ENCODE measurements at places on chromosomes 6 and 20.
A peak's percentile ranks its signal among the peaks of the same experiment; 100 is the strongest.

- DNase-seq, result peak; percentile 71
Measured at GRCh38 chr6:148530394-148530953, 187.8 kb downstream of the SASH1 start.

DNA sequence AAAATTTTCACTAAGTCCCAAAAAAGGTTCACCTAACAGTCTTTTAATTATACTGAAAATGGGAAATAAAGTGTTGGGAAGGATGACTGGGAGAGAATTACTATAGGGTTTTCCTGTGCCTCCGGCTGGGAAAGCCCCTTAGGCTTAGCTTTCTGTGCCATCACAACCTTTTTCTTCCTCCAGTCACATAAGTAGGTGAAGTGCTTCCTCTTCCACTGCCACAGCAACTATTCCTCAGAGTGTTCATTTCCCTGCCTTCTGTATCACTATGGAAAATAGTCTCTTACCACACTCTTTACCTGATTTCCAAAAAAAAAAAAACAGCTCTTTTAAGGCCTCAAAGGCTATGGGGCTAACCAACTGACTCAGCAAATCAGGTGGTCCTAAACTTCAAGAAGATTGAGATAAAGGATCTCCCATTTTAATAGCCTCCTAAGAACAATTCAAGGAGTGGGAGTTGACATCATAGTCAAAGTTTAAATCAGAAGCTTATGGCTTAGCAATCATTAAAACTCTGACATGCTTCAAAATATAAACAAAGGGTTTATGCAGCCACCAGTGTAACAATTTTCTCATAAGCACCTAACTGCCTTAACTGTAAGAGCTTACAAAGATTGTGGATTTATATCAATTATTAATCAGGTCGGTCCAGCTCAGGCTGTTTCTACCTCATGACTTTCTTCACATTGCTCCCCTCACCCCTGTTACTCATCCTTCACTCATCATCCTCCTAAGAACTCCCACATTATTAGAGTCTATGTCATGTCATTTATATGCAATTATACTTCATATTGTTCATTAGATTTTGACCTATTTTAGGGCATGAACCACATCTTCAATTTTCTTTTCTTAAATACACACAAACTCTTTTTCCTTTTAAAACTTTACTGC is 95.3 kb downstream of the RNGTT start:
- DNase-seq, result peak; percentile 21

DNA sequence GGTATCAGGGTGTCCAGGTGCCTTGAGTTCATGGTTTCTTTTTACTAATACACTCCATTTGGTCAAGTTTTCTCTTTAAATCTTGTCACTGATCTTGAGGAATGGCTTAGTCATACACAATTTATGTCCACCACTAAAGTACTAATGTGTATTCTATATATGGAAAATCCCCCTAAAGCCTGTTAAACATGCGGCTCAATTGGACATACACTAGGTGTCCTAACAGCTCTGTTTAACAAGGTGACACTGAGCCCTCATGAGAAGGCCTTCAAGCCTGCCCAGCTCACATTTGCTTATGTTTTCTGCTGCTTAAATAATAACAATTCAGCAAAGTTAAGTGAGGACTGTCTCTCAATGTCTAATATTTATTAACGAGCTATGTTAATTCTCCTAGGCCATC is 31.5 kb downstream of the PDE7B start:
- peak; percentile 59 for DNase-seq

DNA sequence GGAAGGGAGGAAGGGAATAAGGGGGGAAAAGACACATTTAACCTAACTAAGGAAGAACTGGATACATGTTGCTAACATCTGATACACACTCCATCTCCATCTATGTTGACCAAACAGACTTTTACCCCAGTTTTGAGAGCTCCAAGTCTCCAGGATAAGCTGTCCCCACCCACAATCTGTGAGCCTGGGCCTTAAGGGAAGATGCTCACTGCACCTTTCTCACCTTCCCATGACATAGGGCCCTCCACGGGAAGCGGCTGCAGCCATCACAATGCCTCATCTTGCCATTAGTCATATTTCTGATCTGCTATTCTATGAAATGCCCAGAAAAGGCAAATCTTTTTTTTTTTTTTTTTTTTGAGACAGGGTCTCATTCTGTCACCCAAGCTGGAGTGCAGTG is 126.6 kb upstream of the SALL4 start:
- DNase-seq, result no peak

GRCh38 chr20:18287546-18287914 is 797 bp upstream of the ZNF133 start:
- no peak for DNase-seq

GRCh38 chr20:58058421-58059259 is 169.8 kb downstream of the ANKRD60 start:
- no peak for DNase-seq

DNA sequence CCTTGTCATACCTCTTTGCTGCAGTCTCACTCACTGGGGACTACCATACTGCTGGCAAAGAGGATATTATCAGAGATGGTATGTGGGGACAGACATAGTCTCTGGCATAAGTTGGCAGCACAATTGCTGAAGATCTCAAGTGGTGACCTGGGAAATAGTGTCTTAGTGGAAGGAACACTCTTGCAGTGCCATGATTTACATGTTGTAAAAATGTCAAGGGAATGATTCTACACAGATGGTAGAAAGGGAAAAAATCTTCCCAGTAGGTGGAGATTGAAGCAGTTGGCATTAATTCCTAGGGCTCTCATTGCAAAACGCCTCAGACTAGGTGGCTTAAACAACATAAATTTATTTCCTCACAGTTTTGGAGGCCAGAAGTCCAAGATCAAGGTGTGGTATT is 662.2 kb downstream of the DHX35 start:
- no peak for DNase-seq

DNA sequence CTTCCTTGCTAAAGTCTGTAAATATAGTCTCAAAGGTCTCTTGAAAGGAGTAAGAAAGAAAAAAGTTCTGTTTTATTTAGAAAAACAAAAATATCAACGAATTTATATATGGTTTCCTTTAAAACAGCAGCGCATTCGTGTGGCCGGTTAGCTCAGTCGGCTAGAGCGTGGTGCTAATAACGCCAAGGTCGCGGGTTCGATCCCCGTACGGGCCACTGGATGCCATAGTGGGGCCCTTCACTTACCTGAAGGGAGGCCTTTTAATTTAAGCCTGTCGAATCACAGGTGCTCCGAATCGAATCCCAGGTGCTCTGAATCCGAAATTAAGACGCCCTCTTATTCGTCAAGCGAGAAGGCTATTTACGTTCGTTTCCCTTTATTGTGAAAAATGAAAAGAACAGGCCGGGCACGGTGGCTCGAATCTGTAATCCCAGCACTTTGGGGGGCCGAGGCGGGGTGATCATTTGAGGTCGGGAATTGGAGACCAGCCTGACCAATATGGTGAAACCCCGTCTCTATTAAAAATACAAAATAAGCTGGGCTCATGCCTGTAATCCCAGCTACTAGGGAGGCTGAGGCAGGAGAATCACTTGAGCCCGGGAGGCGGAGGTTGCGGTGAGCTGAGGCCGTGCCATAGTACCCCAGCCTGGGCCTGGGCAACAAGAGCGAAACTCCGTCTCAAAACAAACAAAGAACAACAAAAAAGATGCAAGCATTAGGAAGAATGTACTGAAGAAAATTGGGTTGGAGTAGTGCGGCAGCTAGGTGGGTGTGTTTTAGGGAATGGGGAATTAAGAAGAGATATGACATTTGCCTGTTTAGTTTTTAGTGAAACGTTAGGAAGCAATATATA is 195.8 kb upstream of the ZNF184 start:
- peak; percentile 67 for DNase-seq

DNA sequence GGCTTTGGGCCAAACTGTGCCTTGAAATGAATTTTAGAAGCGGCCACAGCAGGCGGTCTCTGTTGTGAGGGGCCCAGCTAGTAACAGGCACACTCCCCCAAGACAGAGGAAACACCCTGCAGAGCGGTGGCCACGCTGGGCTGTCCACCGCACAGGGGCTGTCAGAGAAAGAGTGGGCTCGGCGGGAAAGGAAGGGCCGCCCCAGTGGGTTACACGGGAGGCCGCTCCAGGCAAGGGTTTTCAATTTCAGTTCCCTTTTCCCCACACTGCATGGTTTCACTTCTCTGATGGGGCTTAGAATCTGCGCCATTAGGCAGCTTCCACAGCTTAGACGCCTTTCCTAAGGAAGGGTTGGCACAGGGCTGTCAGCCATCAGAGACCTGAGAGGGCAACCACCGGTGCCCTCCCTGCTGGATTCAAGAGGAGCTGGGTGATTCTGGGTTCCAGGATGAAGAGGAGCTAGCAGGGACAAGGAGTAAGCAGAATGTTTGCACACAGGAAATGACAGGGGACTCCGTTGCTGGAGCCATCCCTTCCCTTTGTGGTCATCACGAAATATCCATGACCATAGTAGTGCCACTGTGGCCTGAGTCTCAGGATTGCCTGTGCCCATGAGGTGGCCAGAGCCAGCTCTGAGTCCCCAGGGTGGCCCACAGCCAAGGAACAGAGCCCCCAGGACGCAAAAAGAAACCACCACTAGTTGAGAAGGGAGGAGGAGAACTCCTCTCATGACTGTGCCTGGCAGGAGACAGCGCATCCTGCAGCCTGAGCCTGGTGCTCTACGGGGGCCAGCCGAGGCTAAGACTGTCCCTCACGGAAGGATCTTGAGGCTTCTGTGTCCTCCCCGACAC is 282.7 kb downstream of the NRN1 start:
- DNase-seq, result peak; percentile 10

- no peak for DNase-seq
Measured at GRCh38 chr6:106540907-106541306, 88.4 kb downstream of the RTN4IP1 start.

GRCh38 chr6:142891454-142891853 is 53.5 kb downstream of the HIVEP2 start:
- DNase-seq, result no peak

DNA sequence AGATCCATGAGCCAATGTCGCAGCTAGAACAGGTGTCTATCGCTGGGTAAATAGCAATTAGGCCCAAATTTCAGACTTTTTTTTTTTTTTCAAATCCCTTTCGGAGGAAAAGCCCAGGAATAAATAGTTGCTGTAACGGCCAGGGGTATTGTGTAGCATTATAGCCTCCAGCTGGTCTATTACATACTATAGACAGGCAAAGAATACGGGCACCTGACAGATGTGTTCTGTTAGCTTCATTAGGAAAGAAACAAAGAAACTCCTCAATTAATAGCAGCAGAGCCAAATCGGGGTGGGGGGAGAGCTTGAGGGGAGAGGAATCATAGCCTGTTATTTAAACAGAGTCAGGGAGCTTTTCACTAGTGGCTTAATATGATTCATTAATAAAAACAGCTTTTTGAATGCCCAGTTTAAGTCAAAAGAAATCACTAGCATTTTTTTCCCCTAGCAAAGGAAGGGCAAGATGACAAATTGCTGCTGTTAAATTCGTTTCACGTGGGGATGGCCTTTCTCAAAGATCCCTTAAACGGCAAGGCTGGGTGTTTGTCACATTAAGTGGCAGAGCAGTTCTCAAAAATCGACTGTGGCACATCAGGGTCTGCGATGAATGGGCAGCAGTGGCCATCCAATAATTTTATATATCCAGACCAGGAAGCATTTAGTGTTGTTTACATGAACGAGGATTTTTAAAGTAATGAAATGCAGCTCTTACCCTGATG is 139.4 kb downstream of the ID4 start:
- DNase-seq, result no peak

GRCh38 chr6:20328266-20328923 is 73.3 kb upstream of the E2F3 start:
- DNase-seq, result no peak

DNA sequence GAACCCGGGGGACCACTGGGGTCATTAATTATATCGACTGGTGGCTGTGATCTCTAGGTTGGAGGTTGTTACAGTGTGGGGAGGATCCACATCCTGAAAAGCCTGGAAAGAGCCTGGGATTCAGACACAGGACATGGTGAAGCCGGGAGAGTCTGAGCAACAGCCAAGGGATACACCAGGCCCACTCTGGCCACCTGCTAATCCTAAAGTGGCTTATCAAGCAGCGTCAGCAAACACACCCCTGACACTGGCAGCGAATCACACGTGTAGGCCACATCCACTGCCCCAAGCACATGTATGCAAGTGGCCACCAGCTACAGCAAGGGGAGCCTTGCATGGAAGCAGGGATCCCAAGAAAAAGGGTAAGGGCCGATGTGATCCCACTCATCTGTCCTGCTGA is 41.0 kb downstream of the GFOD1 start:
- no peak for DNase-seq

- DNase-seq, result peak; percentile 39
Measured at GRCh38 chr6:90086517-90086916, 192.2 kb downstream of the GJA10 start.

DNA sequence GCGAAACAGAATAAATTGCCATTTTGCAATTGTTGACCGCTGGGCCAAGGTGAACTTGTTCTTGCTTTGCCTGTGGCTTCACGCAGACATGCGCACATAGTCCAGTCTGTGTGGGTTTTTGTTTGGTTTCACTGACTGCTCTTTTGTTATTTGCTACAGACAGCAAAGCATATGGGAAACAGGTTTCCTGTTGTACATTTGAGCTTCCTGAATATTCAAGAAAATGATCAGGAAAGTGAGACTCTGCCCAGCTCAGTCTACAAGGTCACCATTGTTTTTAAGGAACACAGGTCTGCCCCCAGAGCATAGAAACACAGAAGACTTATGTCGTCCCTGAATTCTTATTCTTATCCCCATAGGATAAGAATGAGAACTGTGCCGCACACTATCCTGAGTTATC is 55.6 kb downstream of the SASH1 start:
- no peak for DNase-seq

GRCh38 chr20:22611636-22612035 is 27.3 kb upstream of the FOXA2 start:
- no peak for DNase-seq

- no peak for DNase-seq
Measured at GRCh38 chr6:114941078-114941477, 598.3 kb upstream of the HS3ST5 start.

GRCh38 chr6:15391500-15391899 is 145.6 kb downstream of the JARID2 start:
- DNase-seq, result no peak

- DNase-seq, result no peak
Measured at GRCh38 chr6:43511824-43512415, 1.8 kb upstream of the LRRC73 start.

DNA sequence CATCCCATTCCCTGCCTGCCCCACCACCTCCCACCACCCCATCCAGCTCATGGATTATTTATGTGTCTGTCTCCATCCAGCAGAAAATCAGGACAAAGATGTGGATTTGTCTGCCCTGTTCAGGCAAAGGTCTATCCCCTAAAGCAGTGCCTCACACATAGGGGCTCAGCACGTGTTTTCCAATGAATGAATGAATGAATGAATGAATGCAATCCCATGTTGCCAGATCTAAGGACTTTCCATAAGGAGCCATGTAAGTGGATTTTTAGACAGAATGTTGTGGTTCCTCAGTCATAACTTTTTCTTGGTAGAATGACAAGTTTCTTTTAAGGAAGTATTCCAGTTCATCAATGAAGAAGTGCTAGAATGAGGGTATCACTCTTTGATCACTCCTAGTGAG is 133.7 kb downstream of the RNASET2 start:
- no peak for DNase-seq

DNA sequence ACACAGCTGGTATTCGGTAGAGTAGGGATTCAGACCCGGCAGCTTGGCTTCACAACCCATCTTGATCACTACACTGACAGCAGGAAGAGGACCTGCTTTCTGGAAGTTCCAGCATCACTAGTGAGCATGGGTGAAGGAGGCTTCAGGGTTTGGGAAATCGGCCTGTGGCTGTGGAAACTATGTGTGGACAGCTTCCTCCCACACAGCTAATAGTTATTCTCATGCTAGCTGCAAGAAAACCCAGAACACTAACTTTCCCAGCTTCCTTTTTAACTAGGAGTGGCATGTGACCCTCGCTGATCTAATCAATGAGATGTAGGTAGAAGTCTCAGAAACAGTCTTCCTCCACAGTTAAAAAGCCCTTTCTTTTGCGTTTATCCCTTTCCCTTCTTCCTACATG is 36.3 kb upstream of the SIRPA start:
- DNase-seq, result no peak

Measured in RPMI7951 (cell line).